ENCODE measurements at places on chromosomes 1 and 21. TPM values are rescaled to one million over a fixed set of nuclear protein-coding genes. Genes with fewer than 3 reads are reported as not detected.

FCGR3A gene
- polyA plus RNA-seq: not detected

RNF207 gene
- polyA plus RNA-seq: 180 TPM

DNA sequence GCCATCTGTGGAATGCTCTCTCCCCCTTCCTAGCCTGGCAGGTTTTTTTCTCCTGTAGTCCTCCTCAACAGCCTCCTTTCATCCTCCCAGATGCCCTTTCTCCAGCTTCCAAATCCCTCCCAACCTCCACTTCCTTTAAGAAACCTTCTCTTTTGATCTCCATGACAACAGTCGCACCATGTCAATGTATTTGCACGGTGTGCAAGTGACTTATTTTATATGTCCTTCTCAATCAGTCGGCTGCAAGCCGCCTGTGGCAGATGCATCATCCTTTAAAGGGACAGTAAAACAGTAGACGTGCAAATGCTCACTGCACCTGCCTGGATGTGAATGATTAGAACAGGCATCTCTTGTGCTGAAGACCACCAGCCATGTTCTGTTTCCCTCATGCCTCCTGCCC, 285.2 kb downstream of the PCP4 start:
- DNase-seq: no peak

- DNase-seq: no peak
Observed at GRCh38 chr1:146010126-146010738, 11.3 kb downstream of the HJV start.

GRCh38 chr1:15733218-15733725, 2.8 kb upstream of the SLC25A34 start:
- DNase-seq: no peak

GPR153 gene
- 21.0 TPM for polyA plus RNA-seq

DNA sequence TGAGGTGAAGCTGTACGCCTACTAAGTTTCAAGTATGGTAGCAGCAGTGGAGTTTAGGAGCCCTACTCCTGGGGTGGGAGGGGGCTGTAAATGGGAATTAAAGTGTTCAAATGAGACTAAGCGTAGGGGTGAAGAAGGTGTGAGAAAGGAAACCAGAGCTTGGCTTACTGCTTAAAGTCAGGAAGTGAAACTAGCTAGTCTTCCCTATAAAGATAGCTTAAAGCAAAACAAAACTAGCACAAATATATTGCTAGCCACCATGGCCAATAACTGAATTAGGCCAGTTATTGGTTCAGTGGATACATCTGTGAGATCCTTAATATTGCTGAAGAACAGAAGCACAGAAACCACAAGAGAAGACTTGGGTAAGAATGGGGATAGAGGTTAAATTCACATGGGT, 492.2 kb upstream of the PKN2 start:
- DNase-seq: no peak

TOMM40L gene
- 13.6 TPM for polyA plus RNA-seq

DNA sequence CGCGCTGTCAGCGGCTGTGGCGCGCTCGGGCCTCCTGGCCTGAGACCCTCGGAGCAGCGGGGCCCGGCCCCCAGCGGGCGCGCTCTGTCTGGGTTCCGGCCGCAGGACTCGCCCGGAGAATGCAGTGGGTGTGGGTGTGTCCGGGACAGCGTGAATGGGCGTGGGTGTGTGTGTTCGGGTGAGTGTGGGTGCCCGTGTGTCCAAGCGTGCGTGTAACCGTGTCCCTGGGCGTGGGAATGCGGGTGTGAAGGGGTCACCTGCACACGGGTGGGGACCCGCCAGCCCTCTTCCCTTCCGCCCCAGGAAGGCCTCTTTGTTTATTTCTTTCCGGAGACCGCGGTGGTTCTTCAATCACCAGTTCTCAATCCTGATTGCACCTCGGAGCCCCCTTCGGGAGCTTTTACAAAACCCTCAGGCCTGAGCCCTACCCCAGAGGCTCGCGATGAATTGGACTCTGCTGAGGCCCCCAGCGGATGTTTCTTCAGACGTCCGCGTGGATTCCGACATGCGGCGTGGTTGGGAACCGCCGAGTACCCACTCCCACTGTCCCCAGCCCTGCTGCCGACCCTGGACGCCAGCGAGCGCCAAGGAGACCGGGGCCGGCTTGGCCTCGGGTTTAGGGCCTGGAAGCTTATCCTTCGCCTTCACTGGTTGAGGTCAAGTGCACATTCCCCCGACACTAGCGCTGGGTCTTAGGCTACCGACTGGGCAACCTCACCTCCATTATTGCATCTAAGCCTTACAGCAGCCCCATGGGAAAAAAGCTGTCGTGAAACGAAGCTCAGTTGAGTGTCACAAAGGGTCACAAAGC, 19.3 kb downstream of the SERTAD4 start:
- no peak for DNase-seq

ARHGAP30 gene
- polyA plus RNA-seq: 1.9 TPM

GRCh38 chr1:73556270-73556669, 641.7 kb downstream of the LRRIQ3 start:
- DNase-seq: no peak

Measured in cardiac muscle cell (in vitro differentiated cells and primary cell).